Activated T-cell treated with anti-CD3 and anti-CD28 coated beads, Interleukin-2, amount 50 U/mL, for 72 hours (primary cell): ENCODE measurements at places on chromosomes 13 and 19. TPM values are rescaled to one million over a fixed set of nuclear protein-coding genes. Genes with fewer than 3 reads are reported as not detected.

GRCh38 chr13:75161804-75162203 is 320.2 kb downstream of the TBC1D4 start:
- no peaks in the 10 kb centered on the region for H3K36me3 ChIP-seq
- no peak overlapping the region for H3K4me3 ChIP-seq
- no peak for DNase-seq
- H3K4me1 ChIP-seq = no peaks in the 10 kb centered on the region

The FEM1A gene
- total RNA-seq = 9.8 TPM

GRCh38 chr13:109163037-109163379 is 533.6 kb downstream of the MYO16 start:
- no peak for DNase-seq
- H3K27ac ChIP-seq = no peak overlapping the region
- H3K4me1 ChIP-seq = peaks cover 14% of the 10 kb centered on the region
- no peaks in the 10 kb centered on the region for H3K36me3 ChIP-seq

The SPTBN4 gene
- 2.2 TPM for total RNA-seq

The MEGF8 gene
- 14.0 TPM for total RNA-seq

DNA sequence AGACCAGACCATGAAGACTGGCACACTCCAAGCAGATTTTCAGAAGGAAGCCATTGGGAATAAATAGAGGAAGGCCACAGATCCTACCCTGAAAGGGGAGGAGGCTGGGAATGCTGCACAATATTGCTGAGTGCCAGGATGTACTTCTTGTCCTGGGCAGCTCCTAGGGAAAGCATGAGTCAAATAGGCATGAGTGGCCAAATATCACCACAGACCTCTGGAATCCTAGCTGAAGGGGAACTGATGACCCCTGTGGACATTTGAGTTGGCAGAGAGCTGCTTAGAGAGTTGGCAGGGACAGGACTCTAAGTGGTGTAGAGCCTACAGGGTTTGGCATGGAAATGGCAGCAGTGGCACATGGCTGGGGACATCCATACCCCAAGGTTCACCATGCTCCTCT is 234.3 kb upstream of the TRPC4 start:
- H3K4me3 ChIP-seq = no peak overlapping the region
- H3K27ac ChIP-seq = no peak overlapping the region
- DNase-seq = no peak
- no peaks in the 10 kb centered on the region for H3K27me3 ChIP-seq

GRCh38 chr19:10422046-10422461 is 1.7 kb downstream of the PDE4A start:
- peak overlapping the region; percentile 81 for H3K4me3 ChIP-seq
- peaks cover 81% of the 10 kb centered on the region for H3K4me1 ChIP-seq
- DNase-seq = no peak

The FUT1 gene
- 0.29 TPM for total RNA-seq

DNA sequence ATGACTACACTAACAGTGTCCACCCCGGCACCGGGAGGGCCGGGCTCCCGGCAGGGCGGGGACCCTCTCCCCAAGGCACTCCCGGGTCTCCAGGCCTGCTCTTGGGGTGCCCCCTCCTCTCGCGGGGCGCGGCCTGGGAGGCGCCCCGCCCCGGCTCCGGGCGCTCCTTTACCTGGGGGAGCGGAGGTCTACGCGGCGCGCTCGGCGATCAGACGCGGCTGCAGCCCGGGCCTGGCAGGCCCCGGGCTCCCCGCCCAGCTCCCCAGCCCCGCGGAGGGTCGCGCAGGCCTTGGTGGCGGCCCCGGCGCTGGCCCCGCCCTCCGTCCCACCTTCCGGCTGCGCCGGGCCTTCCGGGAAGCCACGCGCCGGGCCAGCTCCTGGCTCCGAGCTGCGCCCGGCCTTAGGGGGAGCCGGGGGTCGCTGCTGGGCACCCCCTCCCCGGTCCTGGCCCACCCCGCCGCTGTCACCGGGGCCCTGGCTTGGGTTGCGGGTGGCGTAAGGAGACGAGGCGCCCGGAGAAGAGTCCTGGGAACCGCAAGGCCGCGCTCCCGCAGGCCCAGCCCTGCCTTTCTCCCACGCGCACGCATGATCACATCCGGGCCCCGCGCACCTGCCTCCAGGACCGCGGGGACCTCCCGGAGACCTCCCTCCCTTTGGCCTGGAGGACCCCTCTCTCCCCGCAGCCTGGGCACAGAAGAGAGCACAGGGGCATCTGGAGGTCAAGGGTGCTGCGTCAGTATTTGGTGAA is at the start of gene C19orf12:
Gene C19orf12 (minus strand): TSS at position 309 of the 748 bp plus-strand sequence. CDS start 6,848 bp downstream, outside the sequence.
- DNase-seq = peak; percentile 79
- H3K36me3 ChIP-seq = peaks cover 10% of the 10 kb centered on the region
- H3K4me1 ChIP-seq = peaks cover 60% of the 10 kb centered on the region
- peak within 1 kb of the TSS; percentile 94 for H3K27ac ChIP-seq

DNA sequence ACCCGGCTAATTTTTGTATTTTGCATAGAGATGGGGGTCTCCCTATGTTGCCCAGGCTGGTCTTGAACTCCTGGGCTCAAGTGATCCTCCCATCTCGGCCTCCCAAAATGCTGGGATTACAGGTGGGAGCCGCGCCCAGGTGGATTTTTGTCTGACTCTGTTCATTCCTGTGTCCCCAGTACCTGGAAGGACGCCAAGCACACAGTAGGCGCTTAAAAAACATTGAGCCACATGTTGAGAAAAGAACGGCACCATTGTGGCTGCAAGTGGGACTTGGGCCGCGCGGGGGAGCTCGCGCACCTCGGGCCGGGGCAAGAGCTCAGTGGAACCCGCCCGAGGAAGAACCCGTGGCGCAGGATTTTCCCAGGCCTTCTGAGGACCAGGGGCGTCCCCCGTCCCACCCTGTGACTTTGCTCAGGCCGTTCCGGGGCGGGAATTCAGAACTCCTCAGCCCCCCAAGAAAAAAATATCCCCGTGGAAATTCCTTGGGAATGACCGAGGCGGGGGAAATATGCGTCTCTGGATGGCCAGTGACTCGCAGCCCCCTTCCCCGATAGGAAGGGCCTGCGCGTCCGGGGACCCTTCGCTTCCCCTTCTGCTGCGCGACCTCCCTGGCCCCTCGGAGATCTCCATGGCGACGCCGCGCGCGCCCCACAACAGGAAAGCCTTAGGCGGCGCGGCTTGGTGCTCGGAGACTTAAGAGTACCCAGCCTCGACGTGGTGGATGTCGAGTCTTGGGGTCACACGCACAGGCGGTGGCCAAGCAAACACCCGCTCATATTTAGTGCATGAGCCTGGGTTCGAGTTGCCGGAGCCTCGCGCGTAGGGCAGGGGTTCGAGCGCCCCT is 1.4 kb upstream of the ICAM1 start:
- DNase-seq = peak; percentile 87
- H3K27me3 ChIP-seq = no peaks in the 10 kb centered on the region
- H3K4me3 ChIP-seq = peak overlapping the region; percentile 89
- peaks cover 40% of the 10 kb centered on the region for H3K4me1 ChIP-seq
- no peaks in the 10 kb centered on the region for H3K36me3 ChIP-seq
- H3K27ac ChIP-seq = peak overlapping the region; percentile 95

DNA sequence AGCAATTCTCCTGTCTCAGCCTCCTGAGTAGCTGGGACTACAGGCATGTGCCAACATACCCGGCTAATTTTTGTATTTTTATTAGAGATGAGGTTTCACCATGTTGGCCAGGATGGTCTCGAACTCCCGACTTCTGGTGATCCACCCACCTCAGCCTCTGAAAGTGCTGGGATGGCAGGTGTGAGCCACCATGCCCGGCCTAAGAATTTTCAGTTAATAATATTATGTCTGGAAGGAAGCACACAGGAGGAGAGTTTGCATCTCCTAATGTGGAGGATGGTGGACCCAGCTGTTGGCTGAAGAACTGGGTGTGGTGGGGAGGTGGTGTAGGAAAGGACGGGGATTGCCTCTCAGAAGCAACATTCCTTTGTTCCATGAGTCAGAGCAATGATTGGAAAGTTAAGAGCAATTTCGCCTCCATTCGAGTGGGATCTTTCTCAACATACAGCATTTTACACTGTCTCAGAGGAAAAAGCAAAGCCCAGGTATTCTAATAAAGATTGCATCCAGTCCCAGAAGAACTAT is 11.9 kb downstream of the PDCD2L start:
- peaks cover 29% of the 10 kb centered on the region for H3K36me3 ChIP-seq
- peaks cover 5% of the 10 kb centered on the region for H3K4me1 ChIP-seq
- H3K4me3 ChIP-seq = no peak overlapping the region
- no peak overlapping the region for H3K27ac ChIP-seq

GRCh38 chr13:98581971-98582702 is 5.2 kb upstream of the STK24 start:
- no peak overlapping the region for H3K4me3 ChIP-seq
- DNase-seq = no peak
- H3K4me1 ChIP-seq = peaks cover 36% of the 10 kb centered on the region
- peak overlapping the region; percentile 29 for H3K27ac ChIP-seq

DNA sequence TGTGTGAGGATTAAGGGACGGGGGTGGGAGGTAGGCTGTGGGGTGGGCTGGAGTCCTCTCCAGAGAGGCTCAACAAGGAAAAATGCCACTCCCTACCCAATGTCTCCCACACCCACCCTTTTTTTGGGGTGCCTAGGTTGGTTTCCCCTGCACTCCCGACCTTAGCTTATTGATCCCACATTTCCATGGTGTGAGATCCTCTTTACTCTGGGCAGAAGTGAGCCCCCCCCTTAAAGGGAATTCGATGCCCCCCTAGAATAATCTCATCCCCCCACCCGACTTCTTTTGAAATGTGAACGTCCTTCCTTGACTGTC is 5.5 kb downstream of the FOSB start:
- H3K27me3 ChIP-seq = peaks cover 43% of the 10 kb centered on the region
- DNase-seq = no peak
- H3K4me1 ChIP-seq = peaks cover 50% of the 10 kb centered on the region
- H3K36me3 ChIP-seq = peaks cover 3% of the 10 kb centered on the region
- H3K4me3 ChIP-seq = no peak overlapping the region

- no peaks in the 10 kb centered on the region for H3K36me3 ChIP-seq
- peaks cover 9% of the 10 kb centered on the region for H3K27me3 ChIP-seq
- DNase-seq = no peak
- no peak overlapping the region for H3K27ac ChIP-seq
These were observed 156.9 kb downstream of the STK24 start for GRCh38 chr13:98419786-98420553.

DNA sequence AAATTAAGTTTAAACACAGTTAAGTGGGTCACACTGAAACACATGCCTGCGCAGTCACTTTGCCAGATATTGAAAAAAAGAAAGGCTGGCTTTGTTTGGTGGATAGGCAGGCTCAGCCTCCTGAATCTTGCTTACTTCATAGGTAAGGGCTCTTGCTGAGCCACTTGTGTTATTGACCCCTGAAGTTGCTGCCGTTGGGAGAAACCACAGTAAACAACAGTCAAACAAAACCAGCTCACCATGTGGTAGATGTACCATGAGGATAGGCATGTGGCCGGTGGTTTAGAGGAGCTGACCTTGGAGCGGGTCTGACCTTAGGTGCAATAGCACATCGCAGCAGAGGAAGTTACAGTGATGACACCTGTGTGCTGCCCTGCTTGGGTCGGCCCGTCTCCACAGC is 52.2 kb downstream of the SPATA13 start:
- no peak overlapping the region for H3K4me3 ChIP-seq
- no peak for DNase-seq
- H3K4me1 ChIP-seq = peaks cover 26% of the 10 kb centered on the region
- no peaks in the 10 kb centered on the region for H3K36me3 ChIP-seq

DNA sequence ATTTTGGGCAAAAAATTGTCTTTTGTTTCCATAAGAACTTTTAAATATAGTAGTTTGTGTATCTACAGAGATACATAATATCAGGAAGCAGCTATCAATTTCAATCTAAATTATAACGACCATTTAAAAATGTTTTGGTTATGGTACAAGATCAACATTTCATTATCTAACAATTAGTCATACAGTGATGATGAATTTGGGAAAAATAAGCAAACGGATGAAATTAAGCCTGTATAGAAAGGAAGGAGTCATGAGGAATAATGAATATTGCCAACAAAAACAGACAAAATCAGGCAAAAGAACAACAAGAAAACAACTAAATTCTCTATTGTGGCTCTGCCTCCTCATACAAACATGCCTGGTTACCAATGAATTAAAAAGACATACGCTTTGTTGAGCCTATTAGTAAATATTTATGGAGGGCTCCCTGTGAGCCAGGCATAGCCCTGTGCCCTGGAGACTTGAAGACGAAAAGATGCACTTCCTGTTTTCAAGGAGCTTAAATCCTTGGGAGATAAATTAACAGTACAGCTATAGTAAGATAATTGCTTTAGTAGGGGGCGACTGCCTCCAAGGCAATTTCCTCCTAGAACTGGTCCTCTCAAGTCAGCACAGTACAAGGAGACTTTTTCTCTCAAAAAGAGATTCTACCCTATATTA is 73.0 kb downstream of the NALCN start:
- DNase-seq = no peak
- H3K4me3 ChIP-seq = no peak overlapping the region
- no peaks in the 10 kb centered on the region for H3K36me3 ChIP-seq
- no peaks in the 10 kb centered on the region for H3K4me1 ChIP-seq
- no peak overlapping the region for H3K27ac ChIP-seq
- H3K27me3 ChIP-seq = no peaks in the 10 kb centered on the region

- no peak for DNase-seq
- H3K4me3 ChIP-seq = no peak overlapping the region
- H3K4me1 ChIP-seq = peaks cover 18% of the 10 kb centered on the region
- H3K27ac ChIP-seq = no peak overlapping the region
- no peaks in the 10 kb centered on the region for H3K36me3 ChIP-seq
These were observed 40.8 kb downstream of the TNFRSF19 start for GRCh38 chr13:23610966-23611491.

GRCh38 chr19:32781280-32781679 is 61.7 kb downstream of the TDRD12 start:
- DNase-seq = no peak
- H3K36me3 ChIP-seq = peaks cover 12% of the 10 kb centered on the region
- no peak overlapping the region for H3K27ac ChIP-seq
- no peaks in the 10 kb centered on the region for H3K27me3 ChIP-seq

GRCh38 chr13:29934531-29935308 is 84.3 kb upstream of the UBL3 start:
- H3K4me1 ChIP-seq = peaks cover 42% of the 10 kb centered on the region
- DNase-seq = peak; percentile 61
- no peaks in the 10 kb centered on the region for H3K36me3 ChIP-seq
- no peaks in the 10 kb centered on the region for H3K27me3 ChIP-seq
- peak overlapping the region; percentile 89 for H3K4me3 ChIP-seq

- no peaks in the 10 kb centered on the region for H3K36me3 ChIP-seq
- no peak overlapping the region for H3K27ac ChIP-seq
- H3K4me3 ChIP-seq = no peak overlapping the region
- no peak for DNase-seq
- H3K27me3 ChIP-seq = peaks cover 53% of the 10 kb centered on the region
These were observed 111.2 kb upstream of the MBNL2 start for GRCh38 chr13:97110936-97111335.

DNA sequence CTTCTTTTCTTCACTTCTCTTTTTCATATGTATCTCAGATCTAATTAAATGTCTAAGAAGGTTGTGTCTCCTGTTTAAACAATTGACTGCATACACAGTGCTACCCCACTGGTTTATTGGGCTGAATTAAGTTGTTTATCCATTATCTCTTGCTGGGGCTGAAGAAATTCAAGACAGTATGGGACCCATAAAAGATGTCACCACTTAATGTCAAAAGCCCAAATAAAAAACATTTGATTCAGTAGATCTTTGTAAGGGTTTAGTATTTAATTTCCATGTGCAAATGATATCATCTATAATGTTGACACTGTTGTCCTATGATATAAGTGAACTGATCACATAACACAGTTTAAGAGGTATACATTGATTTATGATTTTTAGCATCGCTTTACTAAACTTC is 1431.9 kb upstream of the PCDH20 start:
- no peak overlapping the region for H3K27ac ChIP-seq
- no peaks in the 10 kb centered on the region for H3K36me3 ChIP-seq
- H3K27me3 ChIP-seq = no peaks in the 10 kb centered on the region

GRCh38 chr19:55652311-55653128 is 2.3 kb upstream of the U2AF2 start:
- no peak overlapping the region for H3K4me3 ChIP-seq
- no peaks in the 10 kb centered on the region for H3K27me3 ChIP-seq
- no peak overlapping the region for H3K27ac ChIP-seq
- peaks cover 8% of the 10 kb centered on the region for H3K36me3 ChIP-seq
